ENCODE measurements at places on chromosomes 3 and 15.

DNA sequence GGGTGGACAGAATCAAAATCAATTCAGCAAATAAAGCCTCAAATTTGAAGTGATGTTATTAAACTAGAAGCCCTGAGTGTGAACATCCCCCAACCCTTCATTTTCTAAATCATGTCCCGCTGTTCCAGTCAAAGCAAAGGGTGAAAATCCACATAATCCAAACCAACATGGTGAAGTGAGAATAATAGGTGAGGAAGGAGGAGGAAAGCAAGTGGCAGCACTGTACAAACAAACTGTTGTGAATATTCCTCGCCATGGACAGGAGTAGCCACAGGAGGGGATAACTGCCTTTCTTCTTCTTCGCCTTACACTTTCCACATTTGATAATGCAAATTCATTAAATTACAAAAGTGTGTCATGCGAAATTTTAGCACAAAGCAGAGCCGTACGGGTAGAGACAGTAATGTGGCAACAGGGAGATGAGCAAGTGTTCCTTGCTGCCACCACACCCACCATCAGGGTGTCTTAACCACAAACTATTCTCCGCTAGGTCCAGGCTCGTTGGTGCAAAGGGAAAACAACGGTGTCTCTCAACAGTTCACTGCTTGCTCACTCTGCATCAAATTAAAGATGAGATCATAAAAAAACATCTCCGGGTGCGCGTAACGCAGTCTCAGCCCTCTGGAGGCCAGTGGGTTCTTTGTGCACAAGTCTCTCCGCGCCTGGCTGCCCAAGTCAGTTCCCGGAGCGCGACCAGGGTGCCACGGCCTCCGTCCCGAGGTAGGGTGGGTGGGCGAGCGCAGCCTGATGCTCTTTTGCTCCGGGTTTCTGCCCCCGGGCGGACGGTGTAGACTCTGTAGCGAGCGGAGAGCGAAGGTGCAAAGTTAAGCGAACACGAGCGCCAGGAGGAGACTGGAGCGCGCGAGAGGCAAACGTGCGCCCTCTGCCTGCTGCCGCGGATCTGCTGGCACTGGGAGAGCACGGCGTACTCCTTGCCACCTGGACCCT lies 6.7 kb downstream of the EPHA3 start:
- DNase-seq = no peak

DNA sequence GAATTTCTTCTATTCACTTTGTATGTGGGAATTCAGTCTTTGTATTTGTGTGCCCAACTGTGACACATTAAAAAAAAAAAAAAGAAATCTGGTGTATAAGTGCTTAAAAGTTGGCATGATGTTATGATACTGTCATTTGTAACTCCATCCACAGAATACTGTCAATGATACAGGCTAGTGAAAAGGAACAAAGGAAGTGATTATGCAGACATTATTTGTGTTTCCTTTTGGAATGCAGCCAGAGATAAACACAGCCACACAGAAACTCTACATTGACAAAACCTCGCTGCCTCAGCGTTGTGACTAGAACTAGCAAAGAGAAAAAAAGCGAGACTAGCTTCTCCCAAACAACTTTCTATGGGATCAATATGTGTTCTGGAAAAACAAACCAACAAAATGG lies 519.2 kb upstream of the AGTR1 start:
- DNase-seq = no peak

GRCh38 chr15:33055962-33056361 lies 138.6 kb downstream of the FMN1 start:
- DNase-seq = no peak

DNA sequence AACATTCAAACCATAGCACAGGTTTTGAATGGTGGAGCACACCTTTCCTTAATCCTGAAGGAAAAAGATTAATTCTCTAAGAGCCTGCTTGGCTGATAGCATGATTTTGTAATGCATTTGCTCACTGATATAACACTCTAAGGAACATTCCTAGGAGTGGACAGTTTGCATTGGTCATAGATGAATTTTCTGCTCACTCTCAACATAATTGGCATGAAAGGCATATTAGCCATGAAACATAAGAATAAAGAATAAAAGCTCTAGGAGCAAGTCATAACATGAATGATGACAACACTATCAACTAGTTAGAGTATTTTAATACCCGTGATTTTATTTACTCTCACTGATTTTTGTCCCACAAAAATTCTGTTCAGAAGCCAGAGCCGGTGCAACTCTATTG lies 34.3 kb upstream of the LRTM1 start:
- DNase-seq = no peak

- no peak for DNase-seq
Measured at GRCh38 chr3:197798863-197799262, 7.8 kb downstream of the LRCH3 start.
